Stimulated activated CD4-positive, alpha-beta T cell treated with anti-CD3 and anti-CD28 coated beads, Interleukin-12 subunit alpha, Interleukin-12 subunit beta, amount 100 ng/mL, for 48 hours (primary cell): ENCODE measurements at places on chromosomes 3 and 15.

DNA sequence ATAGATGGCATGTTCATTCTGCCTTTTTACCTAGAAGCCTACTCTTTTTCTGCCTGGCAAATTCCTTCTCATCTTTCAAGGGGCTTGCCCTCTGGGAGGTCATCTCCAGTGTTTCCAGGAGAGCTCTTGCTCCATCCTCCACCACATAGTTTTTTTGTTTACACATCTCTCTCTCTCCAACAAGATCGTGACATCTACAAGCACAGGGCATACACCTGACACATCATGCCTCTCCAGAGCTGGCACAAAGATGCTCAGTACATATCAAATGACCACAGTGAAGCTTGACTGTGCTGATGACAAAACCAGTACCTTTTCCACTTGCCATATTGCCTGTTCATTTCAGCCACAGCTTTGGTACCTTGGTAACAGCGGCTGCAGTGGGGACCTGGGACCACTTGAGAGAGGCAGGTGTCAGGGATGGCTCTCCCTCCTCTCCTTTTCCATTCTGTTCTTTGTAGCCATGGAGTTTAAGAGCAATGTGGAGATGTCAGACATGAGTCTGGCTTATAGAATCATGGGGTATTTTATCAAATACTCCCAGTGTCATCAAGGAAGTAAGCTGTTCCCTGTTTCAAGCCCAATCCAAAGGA is 15.4 kb downstream of the ALPK3 start:
- DNase-seq, result no peak

DNA sequence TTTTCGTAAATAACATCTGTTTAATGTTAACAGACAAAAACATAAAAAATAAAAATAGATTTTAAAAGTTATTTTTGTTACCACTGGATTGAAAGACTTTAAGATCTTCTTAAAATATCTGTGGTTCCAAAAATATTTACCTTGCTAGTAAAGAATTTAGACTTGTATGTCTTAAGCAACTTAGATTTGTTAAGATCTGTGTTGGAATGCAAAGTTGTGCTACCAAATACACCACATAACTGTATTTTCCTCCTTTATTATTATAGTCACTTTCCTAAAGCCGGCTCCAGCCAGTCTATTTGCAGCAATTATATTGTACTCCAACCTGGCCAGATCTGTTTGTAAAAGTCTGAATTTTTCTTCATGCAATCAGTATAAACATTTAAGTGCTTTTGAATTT is 63.7 kb downstream of the SPRED1 start:
- no peak for DNase-seq

GRCh38 chr3:73228000-73228399 is 166.5 kb downstream of the EBLN2 start:
- no peak for DNase-seq

GRCh38 chr3:115630850-115631249 is 7.5 kb downstream of the GAP43 start:
- DNase-seq, result no peak

- no peak for DNase-seq
Measured at GRCh38 chr3:38555926-38556325, 59.8 kb downstream of the EXOG start.

- no peak for DNase-seq
Measured at GRCh38 chr3:112138219-112138969, 5.3 kb upstream of the GCSAM start.

- no peak for DNase-seq
Measured at GRCh38 chr15:66685638-66686150, 16.3 kb upstream of the SMAD6 start.

DNA sequence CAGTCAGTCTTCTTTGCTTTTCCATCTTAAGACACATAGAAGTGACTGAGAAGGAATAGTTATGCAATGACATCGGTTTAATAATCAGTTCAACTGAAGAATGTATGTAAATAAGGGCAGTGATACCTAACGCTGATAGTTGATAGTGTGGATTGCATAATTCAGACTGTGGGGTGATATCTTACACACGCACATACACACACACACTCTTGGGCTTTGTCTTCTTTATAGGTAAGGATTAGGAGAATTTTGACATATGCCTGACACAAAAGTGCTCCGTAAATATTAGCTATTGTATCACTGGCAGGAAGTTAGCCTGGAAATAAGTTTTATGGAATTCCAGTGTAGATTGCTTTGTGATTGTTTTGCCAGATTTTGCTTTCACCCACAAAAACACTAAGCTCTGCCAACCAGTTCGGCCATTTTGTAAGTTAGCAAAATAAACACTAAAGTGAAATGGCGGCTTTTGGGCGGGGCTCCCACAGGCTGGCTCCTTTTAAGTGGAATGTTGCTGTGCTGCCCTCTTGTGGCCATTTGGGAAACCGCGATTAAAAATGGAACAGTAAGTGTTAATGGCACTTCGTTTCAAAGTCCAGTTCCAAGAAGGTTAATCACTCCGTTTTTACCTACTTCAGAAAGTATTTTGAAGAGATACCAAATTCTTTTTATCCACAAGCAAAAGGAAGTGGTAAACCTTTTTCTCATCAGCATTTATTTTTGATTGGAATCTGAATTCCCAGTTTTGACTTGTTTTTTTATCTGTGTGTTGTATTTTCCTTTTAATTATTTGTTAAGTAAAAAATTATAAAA is 17.7 kb downstream of the CHD2 start:
- DNase-seq, result peak; percentile 90

DNA sequence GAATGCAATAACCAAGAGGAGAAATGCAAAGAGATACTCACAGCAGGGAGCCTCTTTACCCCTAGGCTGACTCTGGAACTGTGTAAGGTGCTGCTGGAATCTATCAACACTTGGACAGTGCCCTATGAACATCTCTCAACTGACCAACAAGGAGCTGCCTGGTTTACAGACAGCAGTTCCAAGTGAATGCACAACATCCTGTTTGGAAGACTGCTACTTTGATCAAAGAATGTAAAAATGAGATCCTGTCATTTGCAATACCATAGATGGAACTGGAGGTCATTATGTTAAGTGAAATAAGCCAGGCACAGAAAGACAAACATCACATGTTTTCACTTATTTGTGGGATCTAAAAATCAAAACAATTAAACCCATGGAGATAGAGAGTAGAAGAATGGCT is 136.3 kb downstream of the IMPG2 start:
- no peak for DNase-seq

- DNase-seq, result no peak
Measured at GRCh38 chr3:27454461-27454860, 29.7 kb downstream of the SLC4A7 start.

- no peak for DNase-seq
Measured at GRCh38 chr3:184911570-184911969, 99.6 kb downstream of the VPS8 start.

GRCh38 chr3:58584690-58585004 is 7.5 kb upstream of the FAM107A start:
- DNase-seq, result no peak

- no peak for DNase-seq
Measured at GRCh38 chr15:65286069-65286703, 497 bp downstream of the PARP16 start.

DNA sequence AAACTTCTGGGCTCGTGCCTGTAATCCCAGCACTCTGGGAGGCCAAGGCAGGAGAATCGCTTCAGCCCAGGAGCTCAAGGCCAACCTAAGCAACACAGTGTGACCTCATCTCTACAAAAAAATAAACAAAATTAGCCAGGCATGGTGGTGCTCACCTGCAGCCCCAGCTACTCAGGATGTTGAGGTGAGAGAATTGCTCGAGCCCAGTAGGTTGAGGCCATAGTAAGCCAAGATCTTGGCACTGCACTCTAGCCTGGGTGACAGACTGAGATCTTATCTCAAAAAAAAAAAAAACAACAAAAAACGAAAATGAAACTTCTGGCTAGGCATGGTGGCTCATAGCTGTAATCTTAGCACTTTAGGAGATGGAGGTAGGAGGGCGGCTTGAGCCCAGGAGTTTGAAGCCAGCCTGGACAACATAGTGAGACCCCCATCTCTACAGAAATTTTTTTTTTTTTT is 53.7 kb downstream of the PIK3CB start:
- DNase-seq, result no peak

DNA sequence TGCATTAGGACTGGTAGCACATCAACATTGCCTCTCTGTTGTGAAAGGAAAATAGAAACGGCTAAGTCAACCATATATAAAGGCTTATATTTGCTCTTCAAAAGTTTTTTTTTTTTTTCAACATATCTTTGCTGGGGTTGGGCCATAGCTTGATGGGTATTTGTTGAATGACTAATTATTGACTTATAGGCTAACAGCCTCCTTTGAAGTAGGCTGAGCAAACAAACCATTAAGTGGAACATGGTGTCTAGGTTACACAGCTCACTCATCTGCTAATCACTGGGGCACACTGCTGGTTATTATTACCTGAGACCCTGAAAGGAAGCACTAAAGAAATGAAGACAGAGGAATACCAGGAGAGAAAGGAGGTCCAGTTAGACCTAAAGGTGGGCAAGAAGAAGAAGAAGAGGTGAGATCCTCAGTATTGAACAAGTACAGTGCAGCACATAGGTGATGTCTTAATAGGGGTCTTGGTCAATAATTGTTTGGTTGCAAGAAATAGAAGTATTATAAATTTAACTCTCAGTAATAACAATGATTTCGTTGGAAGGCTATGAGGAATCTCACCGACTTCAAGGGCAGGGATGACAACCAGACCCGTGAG is 139.4 kb downstream of the RPLP1 start:
- DNase-seq, result no peak

GRCh38 chr3:111415018-111415417 is 127.0 kb upstream of the CD96 start:
- no peak for DNase-seq

DNA sequence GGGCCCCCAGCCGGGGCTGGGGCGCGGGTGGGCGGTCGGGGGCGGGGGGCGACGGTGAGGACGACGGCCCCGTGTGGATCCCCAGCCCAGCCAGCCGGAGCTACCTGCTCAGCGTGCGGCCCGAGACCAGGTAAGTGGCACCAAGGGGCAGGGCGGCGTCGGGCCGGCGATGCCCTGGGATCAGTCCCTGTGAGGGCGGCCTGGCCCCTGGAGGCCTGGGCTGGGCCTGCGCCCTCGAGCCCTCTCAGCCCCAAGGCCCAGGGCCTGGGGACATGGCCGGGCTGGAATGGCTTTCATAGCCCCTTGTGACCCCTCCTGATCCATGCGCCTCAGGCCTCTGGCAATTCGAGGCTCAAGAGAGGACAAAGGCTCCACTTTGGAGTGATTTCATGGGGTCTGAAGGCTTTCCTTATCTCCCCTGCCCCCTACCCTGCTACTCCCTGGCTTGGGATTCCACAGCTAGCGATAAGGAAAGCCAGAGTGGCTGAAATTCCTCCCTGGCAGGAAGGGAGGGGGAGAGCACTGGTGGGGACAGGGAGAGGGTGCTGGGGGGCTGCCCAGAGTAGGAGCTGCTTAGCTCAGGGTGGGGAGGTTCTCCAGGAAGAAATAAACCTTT is 418 bp downstream of the ALPK3 start:
- DNase-seq, result no peak

DNA sequence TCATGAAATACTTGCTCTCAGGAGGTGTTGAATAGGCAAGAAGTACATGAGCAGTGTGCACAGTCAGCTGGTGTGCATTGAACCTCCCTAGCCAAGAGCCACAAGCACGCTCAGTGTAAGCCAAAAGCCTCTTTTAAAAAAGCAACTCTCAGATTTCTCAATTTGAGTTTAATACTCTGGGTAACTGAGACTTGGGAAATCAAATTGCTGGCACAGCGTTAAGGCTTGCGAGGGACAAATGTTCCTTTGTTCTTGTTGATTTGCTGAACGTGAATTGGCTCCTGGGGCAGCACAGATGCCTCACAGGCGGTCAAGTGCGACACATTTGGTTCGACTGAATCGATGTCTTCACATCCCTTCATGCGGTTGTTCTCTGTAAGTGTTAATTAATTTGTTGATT is at the start of gene FAM240A:
Gene FAM240A, plus strand, starts transcription at position 202 of the 400 bp plus-strand sequence. Its CDS starts 159 bp downstream, at position 361.
- DNase-seq, result no peak

GRCh38 chr3:149080699-149081091 is 5.6 kb downstream of the HLTF start:
- no peak for DNase-seq

DNA sequence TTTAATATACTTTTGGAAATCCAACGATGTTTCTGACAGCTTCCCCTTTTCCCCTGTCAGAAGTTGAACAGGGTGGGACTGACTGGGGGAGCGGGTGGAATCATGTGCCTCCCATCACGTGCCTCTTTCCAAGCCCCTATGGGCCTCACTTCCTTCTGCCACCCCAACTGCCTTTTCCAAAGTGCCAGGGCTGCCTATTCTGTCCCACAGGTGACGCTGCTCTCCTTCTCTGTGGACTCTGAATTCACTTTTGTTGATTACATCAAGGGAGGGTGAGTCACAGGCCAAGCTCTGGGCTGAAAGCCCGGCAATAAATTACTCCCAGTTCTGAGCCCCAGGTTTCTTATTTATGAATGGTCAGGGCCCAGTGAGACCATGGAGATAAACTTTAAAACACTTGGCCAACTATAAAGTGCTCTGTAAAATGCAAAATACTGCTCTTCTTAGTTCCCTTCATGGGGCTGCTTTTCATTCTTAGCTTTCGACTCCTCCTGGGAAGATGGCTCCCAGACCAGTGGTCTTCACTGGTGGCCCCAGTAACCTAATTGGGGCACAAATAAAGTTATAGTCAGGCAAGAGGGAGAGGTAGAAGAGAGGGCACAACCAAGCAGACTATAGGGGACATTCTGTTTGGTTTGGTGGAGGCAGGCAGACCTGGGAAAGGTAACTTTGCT is 12.3 kb downstream of the CPNE9 start:
- peak; percentile 28 for DNase-seq

GRCh38 chr3:157175691-157176507 is 16.0 kb upstream of the CCNL1 start:
- no peak for DNase-seq

DNA sequence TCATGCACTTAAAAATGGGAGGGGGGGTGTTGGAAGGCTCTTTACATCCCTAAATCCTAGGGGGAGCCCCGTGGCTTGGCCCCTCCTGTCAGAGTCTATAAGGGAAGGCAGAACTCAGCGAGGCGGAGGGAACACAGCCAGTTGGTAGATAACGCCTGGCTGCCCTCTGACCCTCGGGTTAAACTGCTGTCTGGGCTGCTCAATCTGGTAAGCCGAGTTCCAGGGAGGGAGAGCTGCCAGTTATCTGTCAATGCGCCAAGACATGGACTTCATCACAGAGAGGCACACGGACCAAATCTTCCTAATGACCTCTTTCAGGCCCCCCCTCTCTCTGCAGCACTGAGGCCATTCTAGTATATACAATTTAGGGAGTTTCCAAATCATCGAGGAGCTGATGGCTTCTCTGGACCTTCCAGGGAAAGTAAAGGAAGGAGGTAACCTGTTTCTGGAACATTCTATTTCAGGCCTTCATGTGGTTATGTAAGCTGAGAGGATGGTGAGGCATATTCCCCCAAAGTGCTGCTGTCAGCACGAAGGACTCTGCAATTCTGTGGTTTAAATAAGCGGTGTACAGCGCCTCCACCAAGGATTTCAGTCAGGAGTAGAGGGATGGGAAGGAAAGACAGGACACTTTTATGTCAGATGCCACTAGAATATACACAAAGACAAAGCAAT is 349.0 kb downstream of the MCTP2 start:
- DNase-seq, result no peak

- DNase-seq, result no peak
Measured at GRCh38 chr3:159196359-159196758, 394.5 kb downstream of the MFSD1 start.
